Kidney (tissue), 22 donors: ENCODE measurements at places on chromosomes 16 and 17. TPM values are rescaled to one million over a fixed set of nuclear protein-coding genes. Genes with fewer than 3 reads are reported as not detected.

The C16orf96 gene
- 0.13 TPM for polyA plus RNA-seq

DNA sequence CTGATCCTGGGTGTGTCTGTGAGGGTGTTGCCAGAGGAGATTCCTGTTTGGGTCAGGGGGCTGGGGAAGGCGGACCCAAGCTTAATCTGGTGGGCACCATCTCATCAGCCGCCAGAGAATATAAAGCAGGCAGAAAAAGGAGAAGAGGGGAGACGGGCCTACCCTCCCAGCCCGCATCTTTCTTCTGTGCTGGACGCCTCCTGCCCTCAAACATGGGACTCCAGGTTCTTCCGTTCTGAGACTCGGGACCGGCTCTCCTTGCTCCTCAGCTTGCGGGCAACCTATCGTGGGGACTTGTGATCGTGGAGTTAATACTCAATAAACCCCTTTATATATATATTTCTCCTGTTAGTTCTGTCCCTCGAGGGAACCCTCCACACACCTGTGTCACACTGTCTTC lies 64.5 kb downstream of the LMF1 start:
- H3K36me3 ChIP-seq = no peaks in the 10 kb centered on the region
- DNase-seq = no peak
- no peaks in the 10 kb centered on the region for H3K27me3 ChIP-seq

GRCh38 chr17:5686074-5686635 lies 101.8 kb upstream of the NLRP1 start:
- H3K4me3 ChIP-seq = no peak overlapping the region
- H3K4me1 ChIP-seq = no peaks in the 10 kb centered on the region
- H3K36me3 ChIP-seq = no peaks in the 10 kb centered on the region
- H3K27me3 ChIP-seq = no peaks in the 10 kb centered on the region
- no peak overlapping the region for H3K27ac ChIP-seq
- no peak for DNase-seq

- H3K27me3 ChIP-seq = no peaks in the 10 kb centered on the region
- no peaks in the 10 kb centered on the region for H3K36me3 ChIP-seq
- no peak overlapping the region for H3K4me3 ChIP-seq
- H3K4me1 ChIP-seq = no peaks in the 10 kb centered on the region
Observed at GRCh38 chr17:81336296-81336929, 41.3 kb upstream of the SLC38A10 start.

GRCh38 chr17:52517176-52517575 lies 358.7 kb upstream of the CA10 start:
- H3K4me3 ChIP-seq = no peak overlapping the region
- no peak overlapping the region for H3K27ac ChIP-seq
- DNase-seq = no peak
- H3K27me3 ChIP-seq = no peaks in the 10 kb centered on the region
- no peaks in the 10 kb centered on the region for H3K4me1 ChIP-seq

DNA sequence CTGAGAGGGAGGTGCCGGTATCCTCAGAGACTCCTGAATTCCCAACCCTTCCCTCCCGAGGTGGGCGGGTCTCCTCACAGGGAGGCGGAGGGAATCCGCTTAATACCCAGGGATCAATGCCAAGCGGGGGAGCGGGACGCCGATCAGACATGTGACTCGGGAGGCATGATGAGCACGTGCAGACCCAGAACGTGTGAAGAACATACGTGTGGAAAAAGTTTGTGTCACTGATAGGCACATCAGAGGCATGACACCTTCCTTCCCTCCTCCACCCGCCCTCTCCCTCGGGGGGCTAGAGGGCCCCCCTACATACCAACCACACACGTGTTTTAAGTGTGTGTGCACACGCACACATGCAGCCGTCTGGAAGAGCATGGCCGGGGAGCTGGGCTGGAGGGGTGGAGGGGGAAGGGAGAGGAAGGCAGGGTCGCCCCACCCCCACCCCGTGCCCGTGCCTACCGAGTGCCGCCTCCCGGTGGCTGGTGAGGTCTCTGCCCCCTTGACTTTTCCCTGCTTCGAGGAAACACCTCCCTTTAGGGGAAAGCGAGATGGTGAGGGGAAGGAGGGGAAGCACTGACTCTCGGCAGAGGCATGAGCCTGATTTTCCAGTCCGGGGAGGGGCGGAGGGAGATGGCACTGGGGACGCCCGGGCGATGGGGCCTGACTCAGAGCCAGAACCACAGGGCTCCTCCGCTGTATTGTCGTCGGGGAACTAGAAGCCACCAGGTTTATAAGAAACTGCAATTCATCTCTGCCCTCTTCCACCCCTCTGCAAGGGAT lies 12.1 kb upstream of the TBX21 start:
- H3K36me3 ChIP-seq = no peaks in the 10 kb centered on the region
- H3K27ac ChIP-seq = no peak overlapping the region
- no peak for DNase-seq
- H3K27me3 ChIP-seq = peaks cover 8% of the 10 kb centered on the region

The CETP gene
- polyA plus RNA-seq = 2.1 TPM

- H3K4me1 ChIP-seq = peaks cover 5% of the 10 kb centered on the region
- no peak overlapping the region for H3K27ac ChIP-seq
- no peak for DNase-seq
- no peaks in the 10 kb centered on the region for H3K36me3 ChIP-seq
- H3K4me3 ChIP-seq = no peak overlapping the region
Observed at GRCh38 chr16:57530104-57530521, 6.3 kb downstream of the CCDC102A start.

The KRTAP4-5 gene
- not detected for polyA plus RNA-seq

The HLF gene
- 9.1 TPM for polyA plus RNA-seq

DNA sequence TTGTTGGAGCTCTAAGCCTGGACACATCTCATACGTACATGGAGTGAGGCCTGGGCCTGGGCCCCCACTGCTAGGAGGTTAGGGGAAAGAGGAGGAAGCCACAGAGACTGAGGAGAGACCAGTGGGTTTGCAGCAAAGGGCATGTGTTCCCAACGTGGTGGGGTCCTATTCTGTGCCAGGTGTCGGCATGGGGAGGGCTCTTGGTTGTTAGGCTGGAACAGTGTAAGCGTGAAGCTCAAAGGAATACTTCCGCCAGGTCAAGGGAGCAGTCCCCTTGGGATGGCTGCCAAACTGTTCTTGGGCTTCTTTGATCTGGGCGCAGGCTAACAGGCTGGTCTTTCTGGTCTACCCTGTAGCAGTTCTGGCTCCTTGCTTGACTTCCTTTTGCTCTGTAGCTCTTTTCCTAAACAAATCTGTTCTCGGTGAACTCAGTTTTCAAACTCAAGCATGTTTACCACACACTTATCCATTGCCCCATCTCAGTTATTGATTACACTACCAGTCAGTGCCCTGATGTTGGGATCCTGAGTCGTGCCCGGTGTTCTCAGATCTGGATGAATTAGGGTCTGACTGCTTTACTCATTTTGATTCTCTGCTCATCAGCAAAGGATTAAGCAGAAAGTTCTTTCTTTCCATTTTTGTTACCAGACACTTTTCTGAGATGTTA lies 36.4 kb downstream of the GPT2 start:
- H3K27me3 ChIP-seq = no peaks in the 10 kb centered on the region
- peak overlapping the region; percentile 32 for H3K27ac ChIP-seq
- no peak overlapping the region for H3K4me3 ChIP-seq
- peaks cover 5% of the 10 kb centered on the region for H3K4me1 ChIP-seq
- peaks cover 27% of the 10 kb centered on the region for H3K36me3 ChIP-seq
- DNase-seq = peak; percentile 29

- no peaks in the 10 kb centered on the region for H3K36me3 ChIP-seq
- peak overlapping the region; percentile 95 for H3K27ac ChIP-seq
- H3K27me3 ChIP-seq = no peaks in the 10 kb centered on the region
- peak; percentile 54 for DNase-seq
Observed at GRCh38 chr16:1963806-1964505, 670 bp downstream of the RPS2 start.

DNA sequence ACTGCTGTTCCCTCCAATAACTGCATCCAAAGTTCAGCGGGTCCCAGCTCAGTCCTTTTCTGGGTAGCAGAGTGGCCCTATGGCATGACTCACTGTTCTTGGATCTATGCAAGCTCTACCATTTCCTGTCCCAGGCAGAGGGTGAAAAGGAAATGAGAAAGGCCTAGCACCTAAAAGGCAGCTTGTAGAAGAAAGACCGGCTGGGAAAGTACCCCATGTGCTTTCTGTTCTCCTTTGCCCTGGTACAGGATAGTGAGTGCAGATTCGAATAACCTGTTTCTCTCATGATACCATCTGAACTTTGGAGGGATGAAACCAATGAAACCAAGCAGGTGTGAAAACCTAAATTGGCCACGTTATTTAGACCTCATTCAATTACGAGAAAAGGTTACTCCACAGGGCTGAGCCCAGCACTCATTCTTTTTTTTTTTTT lies 12.7 kb upstream of the HASPIN start:
- H3K27ac ChIP-seq = no peak overlapping the region
- no peak for DNase-seq
- no peak overlapping the region for H3K4me3 ChIP-seq
- no peaks in the 10 kb centered on the region for H3K27me3 ChIP-seq
- peaks cover 2% of the 10 kb centered on the region for H3K36me3 ChIP-seq

- no peak overlapping the region for H3K27ac ChIP-seq
- no peaks in the 10 kb centered on the region for H3K36me3 ChIP-seq
- DNase-seq = no peak
- no peak overlapping the region for H3K4me3 ChIP-seq
Observed at GRCh38 chr16:51801635-51802034, 650.6 kb upstream of the SALL1 start.

GRCh38 chr16:81549547-81550431 lies 105.2 kb downstream of the CMIP start:
- DNase-seq = peak; percentile 65
- peak overlapping the region; percentile 64 for H3K27ac ChIP-seq
- peaks cover 37% of the 10 kb centered on the region for H3K4me1 ChIP-seq
- H3K4me3 ChIP-seq = peak overlapping the region; percentile 1
- H3K27me3 ChIP-seq = no peaks in the 10 kb centered on the region
